ENCODE measurements at places on chromosomes 4 and X.
A peak's percentile ranks its signal among the peaks of the same experiment; 100 is the strongest.

- no peak for DNase-seq
Observed at GRCh38 chr4:129738175-129738574, 642.2 kb downstream of the C4orf33 start.

GRCh38 chrX:149032449-149032848, 472.7 kb downstream of the IDS start:
- DNase-seq: no peak

DNA sequence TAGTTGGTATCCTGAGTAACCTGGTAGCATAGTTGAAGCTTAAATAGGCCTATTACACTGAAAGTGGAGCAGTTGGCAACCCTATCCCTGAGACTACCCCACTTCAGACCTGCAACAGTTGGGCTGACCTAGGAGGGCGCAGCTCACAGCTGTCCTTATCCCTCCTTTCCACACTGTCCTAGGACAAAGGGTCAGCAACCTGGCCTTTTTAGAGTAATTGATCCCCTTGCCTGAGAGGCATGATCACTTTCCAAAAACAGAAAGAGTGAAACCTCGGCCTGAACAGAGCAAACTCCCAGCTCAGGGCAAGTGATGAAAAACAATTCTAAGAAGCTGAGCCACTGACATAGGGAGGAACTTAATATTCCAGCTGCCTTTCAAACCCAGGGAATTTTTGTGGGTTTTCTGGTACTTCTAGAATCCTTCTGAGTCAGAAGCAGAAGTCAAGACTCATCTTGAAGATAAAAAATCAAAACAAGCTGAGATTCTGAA, 94.9 kb upstream of the MYOZ2 start:
- DNase-seq: no peak

DNA sequence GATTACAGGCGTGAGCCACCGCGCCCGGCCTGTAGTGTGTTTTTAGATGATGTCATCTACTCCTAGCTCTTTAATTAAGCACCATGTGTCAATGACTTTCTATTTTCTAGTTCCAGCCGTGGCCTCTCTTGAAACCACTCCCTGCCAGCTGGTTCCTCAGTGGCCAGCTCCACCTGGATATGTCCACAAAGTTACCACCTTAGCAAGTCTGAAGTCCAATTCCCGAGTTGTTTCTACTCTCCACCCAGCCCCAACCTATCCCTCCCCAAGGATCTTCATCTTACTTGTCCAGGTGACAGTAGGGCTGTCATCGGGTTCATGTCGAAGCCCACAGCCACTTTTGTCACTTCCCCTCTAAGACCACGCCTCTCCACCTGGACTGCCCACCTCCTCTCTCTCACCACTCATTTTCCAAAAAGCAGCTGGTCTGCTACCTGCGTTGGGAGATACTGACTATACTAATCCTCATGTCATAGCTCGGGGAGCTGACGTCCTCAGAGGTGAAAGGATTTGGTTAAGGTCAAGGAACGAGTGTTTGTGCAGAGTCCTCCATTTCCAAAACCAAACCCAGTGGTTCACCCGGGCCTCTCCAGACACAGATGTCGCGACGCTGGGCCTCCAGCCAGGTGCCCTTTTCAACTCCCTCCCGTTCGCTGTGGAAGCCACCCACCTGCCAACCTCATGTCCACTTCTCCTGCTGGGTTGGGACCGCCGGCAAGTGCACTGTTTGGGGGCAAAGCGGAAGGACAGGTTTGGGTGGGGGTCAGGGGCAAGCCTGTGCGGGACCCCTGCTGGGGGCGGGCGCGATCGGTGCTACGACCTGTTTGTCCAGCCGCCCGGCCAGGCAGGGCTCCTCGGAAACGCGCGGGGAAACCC, 704 bp downstream of the FAM3A start:
- no peak for DNase-seq

- no peak for DNase-seq
Observed at GRCh38 chr4:46211406-46211805, 87.6 kb upstream of the GABRG1 start.

DNA sequence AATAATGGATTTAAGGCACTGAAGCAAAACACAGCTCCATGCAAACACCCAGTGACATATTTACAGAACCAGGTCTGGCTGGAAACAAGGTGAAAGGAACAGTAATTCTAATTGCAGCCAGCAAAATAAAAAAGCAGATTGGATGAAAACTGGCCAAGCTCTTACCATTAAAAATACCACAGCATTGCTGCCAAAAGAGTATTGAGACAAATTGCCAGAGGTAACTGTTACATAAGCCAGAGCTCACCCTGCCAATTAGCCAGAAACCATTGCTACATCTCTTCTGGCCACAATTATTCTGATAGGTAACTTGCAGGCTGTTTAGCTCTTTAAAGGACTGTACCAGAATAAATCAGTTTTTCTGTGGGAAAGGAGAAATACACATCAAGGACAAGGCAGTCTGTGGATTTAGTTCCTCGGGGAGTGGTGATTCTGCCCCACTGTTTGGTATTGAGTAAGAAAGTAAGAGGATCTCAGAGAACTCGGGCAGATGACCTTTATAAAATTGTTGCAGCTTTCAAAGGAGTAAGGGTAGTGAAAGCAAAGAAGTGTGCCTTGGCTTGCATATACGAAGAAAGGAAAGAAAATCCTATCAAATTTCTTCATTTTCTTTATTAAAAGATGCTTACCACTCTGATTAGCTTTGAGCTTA, 369.5 kb downstream of the PPP3CA start:
- no peak for DNase-seq

DNA sequence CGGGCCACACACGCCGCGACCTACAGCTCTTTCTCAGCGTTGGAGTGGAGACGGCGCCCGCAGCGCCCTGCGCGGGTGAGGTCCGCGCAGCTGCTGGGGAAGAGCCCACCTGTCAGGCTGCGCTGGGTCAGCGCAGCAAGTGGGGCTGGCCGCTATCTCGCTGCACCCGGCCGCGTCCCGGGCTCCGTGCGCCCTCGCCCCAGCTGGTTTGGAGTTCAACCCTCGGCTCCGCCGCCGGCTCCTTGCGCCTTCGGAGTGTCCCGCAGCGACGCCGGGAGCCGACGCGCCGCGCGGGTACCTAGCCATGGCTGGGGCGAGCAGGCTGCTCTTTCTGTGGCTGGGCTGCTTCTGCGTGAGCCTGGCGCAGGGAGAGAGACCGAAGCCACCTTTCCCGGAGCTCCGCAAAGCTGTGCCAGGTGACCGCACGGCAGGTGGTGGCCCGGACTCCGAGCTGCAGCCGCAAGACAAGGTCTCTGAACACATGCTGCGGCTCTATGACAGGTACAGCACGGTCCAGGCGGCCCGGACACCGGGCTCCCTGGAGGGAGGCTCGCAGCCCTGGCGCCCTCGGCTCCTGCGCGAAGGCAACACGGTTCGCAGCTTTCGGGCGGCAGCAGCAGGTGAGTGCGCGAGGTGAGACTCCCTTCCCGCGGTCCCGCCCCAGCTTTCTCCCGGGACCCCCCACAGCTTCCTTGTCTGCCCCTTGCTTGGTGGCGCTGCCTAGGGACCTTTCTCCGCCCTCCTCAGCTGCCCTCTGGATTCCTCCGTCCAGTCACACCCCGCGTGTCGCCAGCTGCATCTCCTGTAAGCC, 678 bp downstream of the BMP3 start:
- DNase-seq: peak; percentile 35

- DNase-seq: no peak
Observed at GRCh38 chr4:189656641-189657040, 284.0 kb upstream of the FRG1 start.

- no peak for DNase-seq
Observed at GRCh38 chr4:4837316-4837715, 22.1 kb upstream of the MSX1 start.

DNA sequence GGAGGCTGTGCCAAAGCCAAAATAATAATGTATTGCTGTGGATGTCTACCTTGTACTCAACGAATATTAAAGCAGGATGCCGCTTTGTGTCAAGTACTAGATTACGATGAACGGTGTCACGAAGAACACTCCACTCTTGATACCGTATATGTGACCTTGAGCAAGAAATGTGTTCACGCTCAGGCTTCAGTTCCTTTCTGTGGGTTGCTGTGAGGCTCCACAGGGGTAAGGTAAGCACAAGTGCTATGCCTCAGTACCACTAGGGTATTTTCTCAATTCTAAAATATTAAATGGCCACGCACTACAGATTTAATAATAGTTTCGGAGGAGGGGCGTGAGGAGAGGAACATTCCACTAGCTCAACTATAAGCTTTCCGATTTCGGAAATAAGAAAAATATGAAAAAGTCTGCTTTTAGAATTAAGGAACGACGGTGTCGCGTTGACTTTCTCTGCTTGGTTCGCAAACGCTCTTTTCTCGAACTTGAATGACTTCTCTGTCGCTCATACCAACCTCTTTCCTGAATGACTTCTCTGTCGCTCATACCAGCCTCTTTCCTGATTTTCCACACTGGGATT, 607 bp upstream of the SCOC start:
- DNase-seq: no peak

GRCh38 chr4:53656421-53656981, 65.2 kb upstream of the LNX1 start:
- no peak for DNase-seq

DNA sequence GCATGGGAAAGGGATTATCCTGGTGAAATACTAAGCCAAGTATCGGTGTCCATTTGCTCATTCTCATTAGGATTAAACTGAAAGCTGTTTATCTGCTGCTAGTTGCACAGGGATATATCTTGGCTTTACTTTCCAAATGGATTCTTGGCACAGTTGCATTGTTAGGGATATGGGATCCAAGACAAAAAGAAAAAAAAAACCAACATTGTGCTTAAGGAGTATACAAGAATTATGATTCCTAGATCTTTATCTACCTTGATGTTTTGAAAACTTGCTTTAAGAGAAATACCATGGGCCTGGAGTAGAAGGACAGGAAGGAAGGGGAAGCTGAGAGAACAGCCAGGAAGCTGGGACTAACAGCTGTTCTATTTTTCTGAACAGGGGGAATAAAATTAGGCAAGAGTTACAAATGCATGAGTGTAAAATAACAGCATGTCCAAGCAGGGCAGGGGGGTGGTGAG, 107.6 kb downstream of the ATXN3L start:
- DNase-seq: no peak

- no peak for DNase-seq
Observed at GRCh38 chr4:184953971-184954370, 64.3 kb upstream of the HELT start.
